ENCODE measurements at places on chromosomes 5 and 9. TPM values are rescaled to one million over a fixed set of nuclear protein-coding genes. Genes with fewer than 3 reads are reported as not detected.

DNA sequence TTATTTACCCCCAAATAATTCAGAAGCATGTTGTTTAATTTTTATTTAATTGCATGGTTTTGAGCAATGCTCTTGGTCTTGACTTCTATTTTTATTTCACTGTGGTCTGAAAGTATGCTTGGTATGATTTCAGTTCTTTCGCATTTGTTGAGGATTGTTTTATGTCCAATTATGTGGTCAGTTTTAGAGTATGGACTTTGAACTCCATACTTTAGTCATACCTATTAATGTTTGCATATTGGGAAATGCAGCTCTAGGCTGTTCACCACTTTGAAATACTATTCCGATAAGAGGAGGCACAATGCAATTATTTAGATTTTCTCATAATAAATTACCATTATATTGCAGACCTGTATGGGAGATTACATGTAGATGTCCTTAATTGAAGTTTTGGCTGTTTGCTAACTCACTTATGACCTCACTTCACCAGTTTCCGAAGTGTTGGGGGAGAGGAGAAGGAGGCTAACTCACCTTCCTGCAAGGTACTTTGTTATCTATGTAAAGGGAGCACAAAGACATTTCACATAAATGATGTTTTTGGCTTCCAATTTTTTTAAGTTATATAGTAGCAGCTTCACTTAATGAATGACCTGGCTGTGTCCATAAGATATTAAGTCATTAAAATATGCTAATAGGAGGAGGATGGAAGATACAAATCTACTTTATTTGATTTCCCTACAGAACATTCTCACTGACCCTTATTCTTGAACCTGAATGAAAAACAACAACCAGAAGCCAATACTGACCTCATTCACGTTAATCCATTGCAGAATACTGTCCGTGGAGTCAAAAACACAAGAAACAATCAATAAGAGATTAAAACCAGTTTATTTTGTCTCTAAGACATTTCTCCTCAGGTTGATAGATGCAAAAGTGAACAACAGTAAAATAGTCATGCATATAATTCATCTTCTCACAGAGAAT, 970.3 kb upstream of the ARRDC3 start:
- no peak for DNase-seq

DNA sequence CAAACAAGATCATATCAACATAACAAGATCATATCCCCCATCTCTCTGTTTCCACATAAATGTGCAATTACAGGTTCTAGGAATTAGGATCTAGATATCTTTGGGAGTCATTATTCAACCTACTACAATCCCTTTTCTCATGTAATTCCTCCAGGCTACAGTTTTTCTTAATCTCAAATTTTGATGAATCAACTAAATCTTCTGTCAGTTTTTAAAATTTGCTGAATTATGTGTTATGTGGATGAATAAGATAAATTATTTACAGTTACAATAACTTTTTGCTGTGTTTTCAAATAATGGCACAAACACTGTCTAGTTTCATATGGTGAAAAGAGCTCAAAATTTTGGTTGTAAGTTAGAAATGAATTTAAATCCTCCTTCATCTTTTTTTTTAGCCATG, 405.8 kb downstream of the FAM170A start:
- DNase-seq, result no peak

DNA sequence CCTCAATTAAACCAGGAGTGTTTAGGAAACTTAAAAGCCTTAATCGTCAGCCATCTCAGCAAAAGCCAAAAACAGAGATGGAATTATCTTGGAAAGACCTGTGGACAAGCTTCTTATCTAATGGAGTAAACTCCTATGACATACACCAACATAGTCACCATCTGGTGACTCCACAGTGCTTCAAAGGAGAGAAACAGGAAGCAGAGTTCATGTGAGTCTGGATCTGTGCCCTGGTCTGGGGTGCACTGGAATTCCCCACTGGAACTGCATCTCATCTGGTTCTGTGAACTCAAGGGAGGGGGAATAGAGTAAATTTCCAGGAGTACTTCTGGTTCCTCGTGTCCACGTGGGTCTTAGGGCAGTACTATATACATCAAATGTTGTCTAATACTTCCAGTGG, 36.3 kb upstream of the KCNN2 start:
- DNase-seq, result no peak

- no peak for DNase-seq
Measured at GRCh38 chr5:149325894-149326293, 19.4 kb upstream of the GRPEL2 start.

- no peak for DNase-seq
Measured at GRCh38 chr9:20552874-20553557, 69.3 kb downstream of the MLLT3 start.

DNA sequence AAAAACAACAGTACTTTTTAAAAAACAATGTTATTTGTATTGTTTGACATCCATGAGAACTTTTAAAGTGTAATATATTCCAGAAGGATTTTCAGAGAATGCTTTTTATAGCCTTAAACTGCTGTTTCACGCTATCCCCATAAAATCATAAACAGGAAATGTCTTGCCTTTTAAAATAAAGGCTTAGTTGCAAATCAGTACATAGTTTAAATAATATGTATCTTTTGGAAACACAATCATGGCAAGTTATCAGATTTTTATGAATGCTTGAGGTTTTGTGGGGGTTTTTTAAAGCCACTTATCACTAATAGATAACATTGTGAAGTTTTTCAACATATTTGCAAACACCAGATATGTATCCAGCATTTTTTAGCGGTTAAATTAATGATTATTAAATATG, 37.2 kb upstream of the F2RL2 start:
- DNase-seq, result no peak

- no peak for DNase-seq
Measured at GRCh38 chr5:109671136-109671535, 18.6 kb upstream of the MAN2A1 start.

DNA sequence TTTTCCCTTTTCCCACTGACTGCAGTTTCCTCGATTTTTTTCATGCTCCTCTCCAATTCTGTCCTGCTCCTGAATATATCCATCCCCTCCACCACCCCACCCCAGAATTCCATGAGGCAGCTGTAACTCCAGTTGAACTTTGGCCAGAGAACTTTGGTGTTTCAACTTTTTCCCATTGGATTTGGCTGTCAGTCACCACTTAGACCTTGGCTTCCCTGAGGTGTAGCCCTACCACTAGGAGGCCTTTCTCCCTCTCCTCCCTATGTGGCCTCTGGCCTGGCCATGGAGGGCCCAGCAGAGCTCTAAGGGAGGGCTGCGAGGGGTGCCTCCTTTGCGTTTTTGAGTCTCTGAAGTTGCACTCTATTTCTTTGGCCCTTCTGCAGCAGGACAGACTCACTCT, 261.3 kb downstream of the PIK3R1 start:
- no peak for DNase-seq

GRCh38 chr5:53674121-53674520, 113.7 kb downstream of the NDUFS4 start:
- DNase-seq, result no peak

DNA sequence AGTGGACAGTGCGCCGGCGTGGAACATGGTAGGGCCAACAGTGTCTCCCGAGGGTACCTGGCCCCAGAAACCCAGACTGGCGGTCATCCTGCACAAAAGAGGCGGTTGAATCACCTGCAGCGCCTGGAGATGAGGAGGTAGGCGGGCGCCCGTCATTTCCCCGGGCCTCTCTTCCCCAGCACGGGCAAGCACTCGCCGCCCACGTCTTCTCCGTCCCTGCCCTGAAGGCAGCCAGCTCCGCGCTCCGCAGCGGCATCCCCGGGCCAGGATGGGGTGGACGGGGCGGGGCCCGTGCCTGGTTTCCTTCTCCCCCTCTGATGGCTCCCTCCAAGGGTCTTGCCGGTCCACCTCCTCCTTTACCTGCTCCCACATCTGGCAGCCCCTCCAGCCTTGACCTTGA, 27.1 kb upstream of the N4BP3 start:
- DNase-seq, result no peak

GRCh38 chr9:136761545-136761981, 2.8 kb downstream of the LCN15 start:
- DNase-seq, result peak; percentile 53

- no peak for DNase-seq
Measured at GRCh38 chr5:75551471-75551870, 39.8 kb downstream of the POLK start.

- DNase-seq, result no peak
Measured at GRCh38 chr9:4530375-4530774, 40.1 kb downstream of the SLC1A1 start.

GRCh38 chr5:6704361-6704851, 8.8 kb upstream of the TENT4A start:
- DNase-seq, result peak; percentile 95

DNA sequence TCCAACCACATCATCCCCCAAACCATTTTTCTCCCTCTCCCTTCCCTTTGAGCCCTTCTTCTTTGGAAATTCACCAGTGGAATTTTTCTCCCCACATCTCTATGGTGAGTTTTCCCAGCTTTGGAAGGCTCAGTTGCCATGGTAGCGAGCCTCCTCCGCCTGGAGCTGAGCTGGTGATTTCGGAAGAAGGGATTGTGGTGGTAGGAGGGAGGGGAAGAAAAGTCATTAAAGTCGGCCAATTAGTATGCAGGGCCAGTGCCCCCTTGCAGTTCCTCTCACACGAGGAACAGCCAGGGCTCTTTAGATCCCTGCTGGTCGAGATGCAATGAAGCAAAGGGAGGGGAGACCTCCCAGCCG, 322.0 kb downstream of the NTRK2 start:
- DNase-seq, result no peak

GRCh38 chr9:128720841-128721486, 3.0 kb downstream of the ZDHHC12 start:
- no peak for DNase-seq

GRCh38 chr5:24899180-24899579, 254.4 kb upstream of the CDH10 start:
- DNase-seq, result no peak

DNA sequence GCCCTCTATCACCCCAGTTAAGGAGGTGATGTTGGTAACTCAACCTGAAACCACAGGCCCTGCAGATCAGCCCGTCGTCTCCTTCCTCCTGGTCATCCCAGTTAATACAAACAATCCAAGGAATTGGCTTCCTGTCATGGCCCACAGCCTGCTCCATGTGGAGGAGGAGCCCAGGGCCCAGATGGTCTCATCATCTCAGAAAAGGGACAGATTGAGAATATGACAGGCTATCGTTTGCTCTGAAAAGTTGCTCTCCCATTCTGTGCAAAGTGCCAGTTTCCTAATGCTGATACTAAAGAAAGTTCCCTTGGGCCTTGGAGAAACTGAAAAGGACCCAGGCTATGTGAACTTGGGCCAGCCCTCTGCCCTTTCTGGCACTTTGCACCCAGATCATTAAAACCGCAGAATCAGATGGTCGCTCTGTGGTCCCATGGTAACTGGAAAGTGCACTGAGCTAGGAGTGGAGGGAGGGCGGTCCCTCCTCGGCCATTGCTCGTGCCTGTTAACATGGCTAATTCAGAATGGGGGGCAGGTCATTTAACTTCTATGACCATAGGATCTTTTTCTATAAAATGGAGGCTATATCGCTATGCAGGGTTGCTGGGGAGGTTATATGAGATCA, 675 bp upstream of the SPAAR start:
- DNase-seq, result peak; percentile 87

DNA sequence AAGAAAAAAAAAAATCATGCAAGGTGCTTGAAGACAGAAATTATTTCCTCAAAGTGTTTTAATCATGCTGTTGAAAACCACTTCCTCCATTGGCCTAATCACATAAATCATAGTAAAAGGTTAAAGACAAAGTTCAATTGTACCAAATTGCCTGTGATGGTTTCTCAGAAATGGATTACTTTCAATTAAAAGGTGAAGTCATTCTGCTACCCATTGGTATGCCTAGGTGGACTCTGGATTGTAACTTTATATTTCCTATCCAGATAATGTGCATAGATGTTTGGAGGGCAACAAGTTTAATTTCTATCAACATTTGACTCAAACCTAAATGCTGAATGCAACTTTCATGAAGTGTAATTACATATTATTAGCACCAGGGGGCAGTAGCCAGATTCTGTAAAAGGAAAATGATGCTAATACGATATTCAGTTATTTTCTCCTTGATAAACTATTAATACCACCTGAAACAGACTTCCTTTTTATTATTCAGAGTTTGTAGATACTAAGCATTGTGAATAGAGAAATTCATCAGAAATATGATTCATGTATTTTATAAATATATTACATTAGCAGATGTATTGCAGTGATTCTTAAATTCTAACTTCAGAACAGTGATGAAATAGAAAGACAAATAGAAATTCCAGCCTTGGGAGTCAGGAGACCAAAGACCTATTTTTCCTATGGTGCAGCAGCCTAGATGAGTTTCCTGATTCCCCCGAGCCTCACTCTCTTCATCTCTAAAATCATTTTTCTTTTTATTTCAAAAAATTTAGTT, 148.2 kb downstream of the CAAP1 start:
- no peak for DNase-seq

GRCh38 chr5:180801596-180802324, 846 bp downstream of the MGAT1 start:
- peak; percentile 52 for DNase-seq

The SLC34A3 gene
- total RNA-seq, result not detected

The LIX1 gene
- 0.99 TPM for total RNA-seq

The CCDC152 gene
- 0.55 TPM for total RNA-seq

The SARDH gene
- 1.8 TPM for total RNA-seq

The ZNF658 gene
- total RNA-seq, result 8.2 TPM

The LOX gene
- total RNA-seq, result 6.8 TPM

The GRM6 gene
- not detected for total RNA-seq

The QRFP gene
- total RNA-seq, result not detected

The PARP8 gene
- 13.3 TPM for total RNA-seq

The ARRDC3 gene
- 66.7 TPM for total RNA-seq

The SHLD3 gene
- 2.4 TPM for total RNA-seq
